ENCODE measurements at places on chromosomes 13 and 19. TPM values are rescaled to one million over a fixed set of nuclear protein-coding genes. Genes with fewer than 3 reads are reported as not detected.
A peak's percentile ranks its signal among the peaks of the same experiment; 100 is the strongest.

GRCh38 chr13:110811008-110811720 is 97.7 kb downstream of the ING1 start:
- no peak for DNase-seq
- H3K27me3 ChIP-seq, result peaks cover 26% of the 10 kb centered on the region
- H3K27ac ChIP-seq, result no peak overlapping the region
- H3K4me1 ChIP-seq, result peaks cover 8% of the 10 kb centered on the region
- no peaks in the 10 kb centered on the region for H3K36me3 ChIP-seq

DNA sequence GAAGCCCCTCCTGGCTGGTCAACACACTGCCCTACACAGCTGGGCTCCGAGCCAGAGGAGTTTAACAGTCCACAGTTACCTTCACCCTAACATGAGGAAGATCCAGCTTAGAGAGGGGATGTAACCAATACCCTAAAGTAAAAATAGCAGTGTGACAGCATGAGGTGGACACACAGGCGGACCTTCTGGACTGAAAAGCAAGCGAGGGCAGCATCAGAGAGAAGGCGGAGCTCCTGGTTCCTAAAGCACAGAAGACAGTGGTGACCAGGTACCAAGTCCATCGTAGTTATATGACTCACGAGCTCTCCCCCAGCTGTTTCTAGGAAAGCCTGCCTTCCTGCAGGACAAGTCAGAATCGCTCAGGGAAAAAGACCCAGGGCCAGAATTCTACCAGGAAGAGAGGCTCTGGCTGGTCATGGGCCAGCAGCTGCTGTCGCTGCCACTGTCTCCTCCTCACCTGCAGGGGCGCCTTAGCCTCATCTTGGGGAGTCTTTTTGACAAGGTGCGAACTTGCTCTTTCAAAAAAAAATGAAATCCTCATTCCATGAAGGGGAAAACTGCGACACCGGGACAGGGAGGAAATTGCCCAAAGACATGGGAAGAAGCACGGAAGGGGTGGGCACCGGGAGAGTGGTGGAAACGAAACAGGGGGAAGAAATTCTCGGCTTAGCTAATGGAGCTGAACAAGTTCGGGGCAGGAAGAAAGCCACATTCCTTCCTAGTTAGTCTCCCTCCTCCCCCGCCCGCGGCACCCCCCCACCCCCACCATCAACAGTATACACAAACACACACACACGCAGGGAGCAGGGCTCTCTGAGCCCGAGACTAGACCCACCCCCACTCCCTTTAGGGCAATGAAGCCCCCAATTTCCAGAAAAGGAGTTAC is 1.7 kb downstream of the ELL start:
- no peaks in the 10 kb centered on the region for H3K27me3 ChIP-seq
- H3K4me1 ChIP-seq, result peaks cover 33% of the 10 kb centered on the region

- H3K36me3 ChIP-seq, result peaks cover 45% of the 10 kb centered on the region
- H3K27me3 ChIP-seq, result no peaks in the 10 kb centered on the region
- no peak overlapping the region for H3K4me3 ChIP-seq
- H3K4me1 ChIP-seq, result peaks cover 7% of the 10 kb centered on the region
- H3K27ac ChIP-seq, result no peak overlapping the region
These were observed 11.4 kb downstream of the FCHO1 start for GRCh38 chr19:17762505-17763229.

DNA sequence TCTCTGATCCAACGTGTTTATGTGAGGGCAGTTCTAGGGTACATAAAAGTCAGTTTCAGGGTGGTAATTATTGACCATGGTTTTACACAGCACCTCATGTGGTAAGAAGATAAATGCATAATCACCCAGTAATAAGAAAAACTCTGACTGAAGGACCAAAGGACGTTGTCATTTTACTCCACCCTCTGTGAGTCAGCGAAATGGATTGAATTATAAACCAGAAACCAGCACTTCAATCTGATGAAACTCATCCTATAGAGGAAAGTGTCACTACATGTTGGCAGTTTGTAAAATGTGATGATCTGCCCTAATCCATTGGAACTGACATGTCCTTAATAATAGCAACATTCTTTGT is 406.8 kb downstream of the KLF5 start:
- DNase-seq, result no peak
- H3K4me3 ChIP-seq, result no peak overlapping the region
- no peaks in the 10 kb centered on the region for H3K4me1 ChIP-seq
- H3K27ac ChIP-seq, result no peak overlapping the region

- H3K27me3 ChIP-seq, result no peaks in the 10 kb centered on the region
- no peak overlapping the region for H3K27ac ChIP-seq
- no peaks in the 10 kb centered on the region for H3K4me1 ChIP-seq
- no peaks in the 10 kb centered on the region for H3K36me3 ChIP-seq
These were observed 769.0 kb upstream of the SLITRK1 start for GRCh38 chr13:84651288-84651687.

GRCh38 chr13:42997381-42997780 is 5.3 kb upstream of the EPSTI1 start:
- peak overlapping the region; percentile 40 for H3K27ac ChIP-seq
- H3K4me3 ChIP-seq, result no peak overlapping the region
- H3K4me1 ChIP-seq, result peaks cover 31% of the 10 kb centered on the region
- H3K36me3 ChIP-seq, result peaks cover 2% of the 10 kb centered on the region
- no peak for DNase-seq

LRG1 gene
- total RNA-seq, result 0.92 TPM
